ENCODE measurements at places on chromosomes 2 and 18.
A peak's percentile ranks its signal among the peaks of the same experiment; 100 is the strongest.

DNA sequence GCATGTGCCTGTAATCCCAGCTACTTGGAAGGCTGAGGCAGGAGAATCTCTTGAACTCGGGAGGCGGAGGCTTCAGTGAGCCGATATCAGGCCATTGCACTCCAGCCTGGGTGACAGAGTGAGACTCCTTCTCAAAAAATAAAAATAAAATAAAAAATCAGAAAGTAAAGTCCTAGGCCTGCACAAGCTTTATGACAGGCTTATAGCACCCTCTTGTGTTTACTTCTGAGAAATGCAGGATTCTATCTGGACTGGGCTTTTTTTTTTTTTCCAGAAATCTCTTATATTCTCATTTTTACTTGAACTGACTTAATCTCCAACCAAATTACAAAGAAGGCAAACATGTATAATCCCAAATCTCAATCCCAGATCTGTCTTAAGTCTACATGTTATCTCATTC is 26.1 kb upstream of the REG3G start:
- no peak for DNase-seq

DNA sequence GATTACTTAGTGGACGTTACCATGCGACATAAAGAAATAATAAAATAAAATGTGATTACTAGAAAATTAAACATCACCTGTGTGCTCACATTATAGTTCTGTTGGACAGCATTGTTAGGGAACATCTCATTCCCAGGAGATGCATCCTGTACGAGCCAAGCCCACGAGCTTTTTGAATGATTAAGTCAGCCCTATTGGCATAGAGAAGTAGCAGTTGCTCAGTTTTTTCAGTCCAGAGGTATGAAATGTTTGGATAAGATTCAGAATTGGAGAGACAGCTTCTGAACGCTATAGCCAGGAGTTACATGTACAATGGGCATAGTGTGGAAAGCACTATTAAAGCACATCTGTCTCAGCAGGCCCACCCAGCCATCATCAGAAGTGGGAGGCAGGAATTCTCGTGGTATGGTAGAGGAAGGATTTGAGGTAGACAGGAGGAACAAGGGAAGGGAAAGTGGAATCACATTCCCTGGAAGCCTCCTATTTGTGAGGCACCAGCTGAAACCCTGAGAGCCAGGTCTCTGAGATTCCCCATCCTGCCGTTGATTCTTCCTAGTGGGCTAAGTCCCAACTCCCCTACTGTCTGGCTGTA is 8.6 kb downstream of the SPATS2L start:
- DNase-seq: no peak

DNA sequence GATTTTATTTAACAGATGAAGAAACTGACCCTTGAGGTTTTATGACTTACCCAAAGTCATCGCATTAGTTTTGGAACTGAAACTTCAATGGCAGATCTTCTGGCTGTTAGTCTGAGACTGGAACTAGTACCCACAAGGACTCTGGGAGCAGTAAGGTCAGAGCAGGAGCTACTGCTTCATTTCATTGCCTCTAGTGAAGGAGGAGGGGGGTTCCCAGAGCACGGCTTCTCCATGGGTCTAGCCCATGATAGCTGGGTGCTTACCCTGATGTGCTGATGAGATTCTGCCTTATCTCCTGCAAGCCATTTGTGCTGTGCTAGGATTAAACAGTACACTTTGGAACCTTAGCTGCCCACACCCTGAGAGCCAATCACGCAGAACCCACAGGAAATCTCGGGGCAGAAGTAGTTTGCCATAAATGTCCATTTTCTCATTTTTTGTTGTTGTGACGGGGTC is 5.4 kb upstream of the RNASEH1 start:
- DNase-seq: no peak

DNA sequence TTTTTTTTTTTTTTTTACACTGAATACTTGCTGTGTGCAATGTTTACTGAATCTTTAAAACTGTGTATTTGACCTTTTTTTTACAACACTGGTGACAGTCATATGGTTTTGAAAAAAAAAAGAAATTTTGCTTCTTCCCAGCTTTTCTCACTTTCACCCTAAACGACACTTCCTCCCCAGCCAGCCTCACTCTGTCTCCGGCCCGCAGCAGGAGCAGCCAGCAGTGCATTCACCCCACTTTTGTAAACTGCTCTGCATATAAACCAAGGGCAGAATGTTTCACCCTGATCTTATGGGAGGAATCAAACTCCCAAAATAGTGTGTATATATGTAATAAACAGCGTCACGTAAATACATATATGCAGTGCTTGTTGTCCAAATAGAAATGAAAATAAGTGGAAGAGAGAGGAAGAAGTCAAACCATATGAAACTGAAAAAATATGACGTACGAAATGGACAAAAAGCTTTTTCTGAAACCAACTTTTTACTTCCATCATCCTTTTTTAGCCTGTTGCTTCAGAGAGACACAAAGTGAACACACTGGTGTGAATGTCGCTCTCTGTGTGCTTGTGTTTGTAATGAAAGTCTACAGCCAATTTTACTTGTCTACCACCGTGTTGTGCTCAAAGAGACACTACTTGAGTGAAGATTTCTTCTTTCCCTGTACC is 54.2 kb downstream of the ZCCHC2 start:
- DNase-seq: no peak

GRCh38 chr2:26349690-26350089 is 3.1 kb upstream of the ADGRF3 start:
- DNase-seq: peak; percentile 46

DNA sequence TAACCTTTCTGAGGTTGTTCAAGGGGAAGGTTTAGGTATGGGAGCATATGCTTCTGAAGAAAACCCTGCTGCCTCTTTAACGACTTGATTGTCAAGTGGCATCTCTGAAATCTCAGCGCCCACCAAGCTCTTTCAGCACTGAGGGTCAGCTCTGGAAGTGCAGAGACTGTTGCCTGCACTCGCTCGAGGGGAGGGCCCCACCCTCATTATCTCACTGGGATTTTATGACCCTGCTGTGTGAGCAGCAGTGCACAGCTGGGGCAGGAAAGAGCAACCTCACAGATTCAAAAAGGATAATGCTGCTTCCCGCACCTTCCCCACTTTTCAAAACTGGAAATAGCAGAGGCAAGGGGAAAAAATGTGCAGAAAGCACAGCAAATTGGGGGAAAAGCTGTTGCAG is 56.9 kb upstream of the SPRED2 start:
- DNase-seq: no peak

DNA sequence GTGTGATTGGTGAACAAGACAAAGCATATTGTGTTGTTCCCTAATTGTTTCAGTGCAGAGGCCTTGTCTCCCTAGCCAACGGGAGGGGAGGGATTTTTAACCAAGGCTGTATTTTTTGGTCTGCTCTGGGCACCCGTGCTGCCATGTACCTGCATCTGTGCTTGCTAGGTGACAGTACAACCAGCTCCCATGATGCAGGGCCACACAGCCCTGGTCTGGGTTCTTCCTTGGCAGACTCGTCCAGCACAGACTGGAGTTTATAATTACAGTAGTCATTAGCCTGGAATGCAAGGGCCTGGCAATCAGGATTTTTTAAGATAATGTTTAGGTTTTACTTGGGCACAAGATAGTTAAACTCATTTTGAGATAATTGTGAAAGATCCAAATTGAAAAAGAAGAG is 36.4 kb downstream of the TCF7L1 start:
- DNase-seq: no peak

DNA sequence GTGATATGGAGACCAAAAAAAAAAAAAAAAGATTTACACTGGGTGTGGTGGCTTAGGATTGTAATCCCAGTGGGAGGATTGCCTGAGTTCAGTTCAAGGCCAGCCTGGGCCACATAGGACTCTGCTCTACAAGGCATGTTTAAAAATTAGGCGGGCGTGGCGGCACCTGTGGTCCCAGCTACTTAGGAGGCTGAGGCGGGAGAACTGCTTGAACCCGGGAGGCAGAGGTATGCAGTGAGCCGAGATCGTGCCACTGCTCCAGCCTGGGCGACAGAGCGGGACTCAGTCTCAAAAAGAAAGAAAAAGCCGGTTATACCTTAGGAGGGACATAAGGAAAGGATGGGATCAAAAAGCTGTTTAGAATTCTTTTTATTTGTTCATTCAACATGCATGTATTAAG is 707 bp upstream of the SPDYA start:
- DNase-seq: peak; percentile 41
